T1000 (cell line): ENCODE measurements at places on chromosomes 2 and 18.
A peak's percentile ranks its signal among the peaks of the same experiment; 100 is the strongest.

GRCh38 chr2:226799211-226799975 lies at the start of gene IRS1:
Gene IRS1 (minus strand): TSS chr2:226799820. CDS start chr2:226798738, 1,082 bp downstream.
- peak; percentile 49 for DNase-seq

- no peak for DNase-seq
Observed at GRCh38 chr2:8602809-8603208, 79.0 kb upstream of the ID2 start.

DNA sequence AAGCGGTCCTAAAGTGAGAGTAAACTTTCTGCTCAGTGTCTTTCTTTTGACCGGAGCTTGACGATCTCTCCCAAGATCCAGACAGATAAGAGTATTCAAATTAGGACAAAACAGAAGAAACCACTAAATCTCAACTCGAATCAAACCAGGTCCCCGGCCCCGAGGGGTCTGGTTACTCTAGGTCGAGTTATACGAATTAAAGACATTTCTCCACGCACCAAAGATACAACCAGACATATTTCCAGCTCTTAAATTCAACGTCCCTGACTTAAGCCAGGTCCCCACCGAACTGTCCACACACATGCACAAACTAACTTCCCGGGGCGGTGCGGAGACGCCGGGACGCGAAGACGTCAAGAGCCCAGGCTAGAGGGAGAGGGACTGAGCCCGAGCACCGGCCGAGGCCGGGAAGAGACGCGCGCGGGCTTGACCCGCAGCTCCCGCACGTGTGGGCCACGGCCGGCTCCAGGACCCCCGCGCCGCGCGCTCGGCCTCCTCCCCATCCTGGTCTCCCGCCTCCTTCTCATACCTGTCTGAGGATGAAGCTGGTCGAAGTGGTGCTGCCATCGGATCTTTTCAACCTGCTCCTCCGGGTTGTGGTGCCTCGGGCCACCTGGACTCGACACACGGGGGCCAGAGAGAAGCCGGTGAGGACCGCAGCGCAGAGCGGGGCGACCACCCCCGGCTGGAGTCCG lies 896 bp downstream of the CACNB4 start:
- no peak for DNase-seq

- DNase-seq, result no peak
Observed at GRCh38 chr2:149737896-149738295, 150.3 kb upstream of the MMADHC start.

DNA sequence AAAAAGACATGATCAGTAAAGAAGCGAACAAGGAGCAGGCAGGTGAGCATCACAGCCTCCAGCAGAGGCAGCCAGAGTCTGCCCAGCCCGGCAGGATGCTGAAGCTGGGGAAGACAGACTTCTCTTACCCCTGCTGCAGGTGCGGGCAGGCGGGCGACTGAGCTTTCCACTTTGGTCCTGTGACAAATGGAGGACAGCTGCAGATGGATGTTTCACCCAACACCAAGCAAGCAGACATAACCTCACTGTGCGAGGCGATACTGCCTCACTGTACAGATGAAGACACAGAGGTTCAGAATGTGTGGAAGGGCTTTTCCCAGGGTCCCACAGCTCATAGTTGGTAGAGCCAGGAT lies 251.0 kb downstream of the AFF3 start:
- DNase-seq, result no peak

GRCh38 chr2:112605926-112606325 lies 21.5 kb downstream of the CHCHD5 start:
- no peak for DNase-seq

GRCh38 chr2:85215448-85216401 lies 82.5 kb downstream of the TCF7L1 start:
- no peak for DNase-seq

DNA sequence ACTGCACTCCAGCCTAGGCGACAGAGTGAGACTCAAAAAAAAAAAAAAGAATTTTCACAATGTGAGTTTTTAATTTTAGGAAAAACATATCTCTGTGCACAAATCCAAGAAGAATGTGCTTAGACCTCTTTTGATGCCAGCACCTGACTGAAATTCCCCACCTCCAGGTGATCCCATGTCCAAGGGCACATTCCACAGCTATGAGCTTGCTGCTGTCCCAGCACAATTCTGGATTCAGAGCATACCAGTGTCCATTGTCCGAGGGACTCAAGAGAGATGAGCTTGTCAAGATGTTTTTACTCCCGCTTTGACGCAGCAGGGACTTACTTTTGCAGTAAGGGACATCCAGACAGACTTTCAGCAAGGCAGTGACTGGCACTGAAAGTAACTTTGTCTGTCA lies 489.1 kb upstream of the ACVR2A start:
- no peak for DNase-seq

GRCh38 chr2:107932979-107933378 lies 53.3 kb upstream of the SLC5A7 start:
- no peak for DNase-seq

DNA sequence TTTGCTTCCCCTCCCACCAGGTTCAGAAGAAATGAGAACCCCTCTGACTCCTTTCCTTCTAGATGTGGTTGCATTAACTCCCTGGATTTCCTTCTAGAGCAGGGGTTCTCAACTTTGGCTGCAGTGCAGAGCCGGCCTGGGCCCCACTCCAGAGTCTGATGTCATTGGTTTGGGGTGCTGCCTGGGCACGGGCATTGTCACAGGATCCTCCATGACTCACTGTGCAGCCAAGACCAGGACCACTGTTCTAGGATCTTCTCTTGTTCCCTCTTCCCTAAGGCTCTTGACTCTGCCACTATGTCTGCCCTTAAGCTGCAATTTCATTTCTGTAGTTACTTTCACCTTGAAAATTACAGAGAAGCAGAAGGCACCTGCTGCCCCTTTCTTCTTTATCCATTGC lies 31.8 kb downstream of the TBC1D8 start:
- no peak for DNase-seq

DNA sequence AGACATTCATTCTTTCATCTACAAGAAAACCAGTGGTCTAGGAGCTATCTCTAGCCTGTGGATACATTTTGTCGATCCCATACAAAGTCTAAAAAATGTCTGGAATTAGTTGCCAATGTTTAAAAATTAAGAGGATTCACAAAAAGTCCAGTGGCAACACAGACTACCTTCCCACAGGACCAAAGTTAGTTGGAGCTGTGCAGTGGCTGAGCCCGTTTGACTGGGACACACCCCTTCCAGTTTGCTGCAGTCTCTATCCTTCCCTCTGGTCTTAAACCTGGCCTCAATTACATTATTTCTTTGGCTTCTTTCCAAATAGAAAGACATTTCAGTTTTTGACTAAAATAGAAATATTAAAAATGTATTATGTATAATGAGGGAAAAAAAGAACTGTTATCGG lies 18.6 kb downstream of the SLC16A14 start:
- DNase-seq, result no peak

DNA sequence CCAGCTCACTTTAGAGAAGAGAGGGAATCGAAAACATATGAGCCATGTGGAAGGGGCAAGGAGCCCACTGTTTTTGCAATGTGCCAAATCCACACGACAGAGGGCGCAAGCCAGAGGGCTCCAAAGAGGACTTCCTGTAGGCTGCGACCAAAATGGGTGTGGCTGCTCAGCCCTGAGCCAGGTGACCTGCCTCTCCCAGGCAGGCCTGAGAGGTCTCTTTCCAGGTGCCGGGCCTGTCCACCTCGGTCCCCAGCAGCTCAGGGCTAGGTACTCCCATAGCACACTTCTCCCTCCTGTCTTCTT lies 153.8 kb downstream of the TTC32 start:
- DNase-seq, result no peak

DNA sequence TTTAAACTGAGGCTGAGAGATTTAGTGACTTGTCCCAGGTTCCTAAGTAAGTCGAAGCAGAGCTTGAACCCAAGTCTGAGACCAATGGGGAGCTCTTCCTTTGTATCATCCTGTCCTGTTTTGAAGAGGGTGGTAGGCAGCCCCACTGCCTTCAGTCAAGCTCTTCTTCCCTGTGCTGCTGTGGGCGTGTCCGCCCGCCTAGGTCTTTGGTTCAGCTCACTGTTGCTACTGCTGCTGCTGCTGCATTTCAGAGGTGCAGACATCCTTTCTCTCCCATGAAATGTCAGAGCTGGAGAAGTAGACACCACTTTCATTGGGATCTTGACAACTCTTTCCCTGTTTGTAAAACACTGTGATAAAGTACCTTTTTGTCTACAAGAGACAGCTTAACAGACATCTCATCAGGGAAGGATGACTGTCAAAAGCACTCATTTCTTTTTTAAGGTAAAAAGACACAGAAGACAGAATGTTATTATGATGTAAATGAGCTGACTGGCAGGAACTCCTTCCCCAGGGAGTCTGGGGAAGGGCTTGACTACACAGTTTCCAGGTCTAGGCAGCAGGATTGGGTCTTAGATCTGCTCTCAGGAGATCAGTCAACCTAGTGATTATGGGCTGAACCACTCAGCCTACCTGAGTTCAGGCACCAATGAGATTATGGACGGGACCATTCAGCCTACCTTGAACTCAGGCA lies 91.7 kb upstream of the TRIB2 start:
- no peak for DNase-seq

DNA sequence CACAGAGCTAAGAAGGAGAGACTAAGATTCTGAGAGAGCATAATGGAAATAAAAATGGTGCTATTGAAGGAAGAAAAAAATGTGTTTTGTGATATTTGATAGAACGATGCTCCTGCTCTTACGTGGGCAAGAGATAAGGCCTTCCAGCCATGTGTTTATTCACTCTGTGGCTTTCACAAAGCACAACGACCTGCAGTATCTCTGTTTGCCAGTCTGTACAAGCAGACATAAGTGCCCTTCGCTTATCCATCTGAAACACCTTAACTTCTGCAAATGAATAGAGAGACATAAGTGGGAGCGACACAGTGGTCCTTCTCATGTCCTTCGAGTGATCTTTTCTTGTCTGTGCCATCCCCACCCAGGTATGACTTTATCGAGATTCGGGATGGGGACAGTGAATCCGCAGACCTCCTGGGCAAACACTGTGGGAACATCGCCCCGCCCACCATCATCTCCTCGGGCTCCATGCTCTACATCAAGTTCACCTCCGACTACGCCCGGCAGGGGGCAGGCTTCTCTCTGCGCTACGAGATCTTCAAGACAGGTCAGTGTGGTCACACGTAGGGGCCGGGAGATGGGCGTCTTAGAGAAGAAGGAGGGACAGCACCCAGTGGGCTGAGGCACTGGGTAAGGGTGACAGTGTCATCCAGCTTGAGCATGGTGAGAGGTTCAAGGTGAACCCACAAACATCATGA lies 33.7 kb downstream of the NRP2 start:
- DNase-seq, result no peak

- DNase-seq, result no peak
Observed at GRCh38 chr18:40006634-40007033, 1948.4 kb upstream of the PIK3C3 start.

DNA sequence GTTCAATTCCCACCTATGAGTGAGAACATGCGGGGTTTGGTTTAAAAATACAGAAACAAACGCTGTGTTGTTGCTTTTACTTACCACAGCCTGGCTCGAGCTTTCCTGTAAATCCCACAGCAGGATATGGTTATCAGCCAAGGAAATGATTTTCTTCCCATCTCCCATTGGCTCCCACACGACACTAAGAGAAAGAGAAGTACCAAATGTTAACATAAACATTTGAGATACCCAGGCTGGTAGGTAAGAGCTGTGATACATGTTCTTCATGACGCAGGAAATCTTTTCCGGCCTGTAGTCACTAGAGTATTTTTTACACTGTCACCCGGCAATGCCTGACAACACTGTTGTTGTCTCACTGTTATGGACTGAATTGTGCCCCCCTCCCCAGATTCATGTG lies 163.6 kb downstream of the EIPR1 start:
- no peak for DNase-seq

DNA sequence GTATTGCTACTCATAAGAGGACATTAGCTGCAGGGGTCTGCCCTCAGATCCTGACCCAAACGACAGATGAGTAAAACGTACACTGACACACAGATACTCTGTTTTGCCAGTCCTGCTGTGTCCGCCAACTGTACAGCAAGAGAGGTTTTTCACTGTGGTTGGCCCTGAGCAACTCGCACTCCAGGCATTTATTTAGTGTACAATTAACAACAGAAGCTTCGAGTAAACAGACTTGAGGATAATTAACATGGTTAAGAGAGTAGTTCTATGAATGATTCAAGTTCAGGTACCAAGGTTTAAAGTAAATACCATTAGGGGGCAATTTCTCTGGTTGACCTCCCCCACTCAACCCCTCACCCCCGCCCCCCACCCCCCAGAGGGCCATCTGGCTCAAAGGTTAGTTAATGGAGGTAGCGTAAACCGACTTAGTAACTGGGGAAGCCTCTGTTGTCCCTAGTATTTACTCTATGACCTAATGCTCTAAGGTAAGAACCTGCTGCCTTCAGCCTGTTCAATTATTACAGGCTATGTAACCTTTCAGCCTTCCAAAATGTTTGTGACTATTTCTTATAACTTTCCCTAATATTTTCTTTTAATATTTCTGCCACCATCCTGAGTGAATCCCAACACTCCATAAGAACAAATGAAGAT lies 103.9 kb upstream of the XIRP2 start:
- no peak for DNase-seq

DNA sequence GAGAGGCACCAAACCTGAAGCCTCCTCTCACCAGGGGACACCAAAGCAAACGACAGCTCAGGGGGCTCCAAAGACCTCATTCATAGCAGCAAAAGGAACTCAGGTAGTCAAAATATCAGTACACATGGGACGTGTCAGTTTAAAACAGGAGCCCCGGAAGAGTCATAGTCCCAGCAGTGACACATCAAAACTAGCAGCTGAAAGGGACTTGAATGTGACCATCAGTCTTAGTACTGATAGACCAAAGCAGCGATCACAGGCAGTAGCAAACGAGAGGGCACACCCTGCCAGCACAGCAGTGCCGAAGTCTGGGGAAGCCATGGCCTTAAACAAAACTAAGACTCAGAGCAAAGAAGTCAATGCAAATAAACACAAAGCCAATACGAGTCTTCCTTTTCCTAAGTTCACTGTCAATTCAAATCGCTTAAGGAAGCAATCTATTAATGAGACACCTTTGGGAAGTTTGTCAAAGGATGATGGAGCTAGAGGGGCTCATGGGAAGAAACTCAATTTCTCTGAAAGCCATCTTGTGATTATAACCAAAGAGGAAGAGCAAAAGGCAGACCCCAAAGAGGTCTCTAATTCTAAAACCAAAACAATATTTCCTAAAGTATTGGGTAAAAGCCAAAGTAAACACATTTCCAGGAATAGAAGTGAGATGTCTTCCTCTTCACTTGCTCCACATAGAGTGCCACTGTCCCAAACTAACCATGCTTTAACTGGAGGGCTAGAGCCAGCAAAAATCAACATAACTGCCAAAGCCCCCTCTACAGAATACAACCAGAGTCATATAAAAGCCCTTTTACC lies 1.2 kb downstream of the GALNT5 start:
- DNase-seq, result no peak

GRCh38 chr2:99127981-99128380 lies 13.5 kb upstream of the C2orf15 start:
- DNase-seq, result no peak

GRCh38 chr2:95303191-95303919 lies 6.2 kb downstream of the KCNIP3 start:
- DNase-seq, result no peak

- DNase-seq, result no peak
Observed at GRCh38 chr18:47993409-47993808, 63.0 kb upstream of the SMAD2 start.
